T-cell (primary cell): ENCODE measurements at places on chromosomes 2 and 18.

GRCh38 chr2:241888641-241889040, 19.1 kb downstream of the RTP5 start:
- DNase-seq: no peak

- no peak for DNase-seq
These were observed 61.2 kb downstream of the BOD1L2 start for GRCh38 chr18:57208047-57208446.

GRCh38 chr18:40469316-40469715, 1485.7 kb upstream of the PIK3C3 start:
- no peak for DNase-seq

- no peak for DNase-seq
These were observed 131.3 kb downstream of the PRPF40A start for GRCh38 chr2:152585830-152586484.
